Right lung (tissue), 10 donors: ENCODE measurements at places on chromosomes 2 and 18. TPM values are rescaled to one million over a fixed set of nuclear protein-coding genes. Genes with fewer than 3 reads are reported as not detected.

DSG2 gene
- polyA plus RNA-seq: 45.3 TPM

NAPG gene
- polyA plus RNA-seq: 26.5 TPM

POTEI gene
- 0.90 TPM for polyA plus RNA-seq

SCTR gene
- polyA plus RNA-seq: 1.4 TPM

SPATS2L gene
- 98.9 TPM for polyA plus RNA-seq

ALPI gene
- polyA plus RNA-seq: not detected

ICOS gene
- 0.16 TPM for polyA plus RNA-seq

AMER3 gene
- polyA plus RNA-seq: 0.06 TPM

ARHGEF4 gene
- polyA plus RNA-seq: 2.4 TPM

SIX3 gene
- not detected for polyA plus RNA-seq
